ENCODE measurements at places on chromosomes 12 and 14.

- DNase-seq: no peak
Observed at GRCh38 chr12:66851134-66851533, 172.3 kb upstream of the GRIP1 start.

GRCh38 chr14:55505846-55506245, 65.4 kb upstream of the TBPL2 start:
- DNase-seq: no peak

DNA sequence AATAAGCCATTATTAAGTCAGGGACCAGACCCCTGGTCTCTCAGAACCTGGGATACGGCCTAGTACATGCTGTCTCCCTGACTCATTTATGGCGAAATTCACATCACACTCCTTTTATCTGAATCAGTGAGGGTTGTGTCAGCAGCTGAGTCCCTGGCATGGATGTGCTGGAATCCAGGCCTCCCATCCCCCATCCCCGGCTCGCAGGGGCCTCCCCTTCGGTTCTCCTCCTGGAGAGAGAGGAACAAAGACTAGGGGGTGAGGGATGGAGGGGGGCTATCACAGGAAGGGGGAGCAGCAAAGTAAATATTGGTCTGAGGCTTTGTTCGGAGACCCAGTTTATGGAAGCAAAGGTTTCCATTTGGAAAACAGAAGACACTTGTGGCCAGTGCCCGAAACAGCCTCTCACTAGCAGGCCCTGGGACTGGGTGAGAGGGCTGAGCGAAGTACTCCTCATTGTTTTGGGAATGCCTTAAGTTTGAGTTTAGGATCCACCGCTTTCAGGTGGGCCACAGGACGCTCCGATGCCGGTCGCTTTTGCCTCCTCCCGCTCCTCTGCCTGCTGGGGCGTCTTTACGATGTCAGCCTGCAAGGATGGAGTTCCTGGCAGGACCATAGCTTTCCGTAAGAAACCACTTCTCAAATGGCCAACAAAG, 145.0 kb downstream of the PRKCH start:
- peak; percentile 32 for DNase-seq

- no peak for DNase-seq
Observed at GRCh38 chr14:31426663-31427062, 6.3 kb upstream of the HEATR5A start.

GRCh38 chr12:131213896-131214442, 260.3 kb downstream of the ADGRD1 start:
- DNase-seq: no peak

All from NT2/D1 (cell line).